ENCODE measurements at places on chromosomes 4 and X.

GRCh38 chr4:128379860-128380259, 92.2 kb upstream of the PGRMC2 start:
- DNase-seq = no peak

DNA sequence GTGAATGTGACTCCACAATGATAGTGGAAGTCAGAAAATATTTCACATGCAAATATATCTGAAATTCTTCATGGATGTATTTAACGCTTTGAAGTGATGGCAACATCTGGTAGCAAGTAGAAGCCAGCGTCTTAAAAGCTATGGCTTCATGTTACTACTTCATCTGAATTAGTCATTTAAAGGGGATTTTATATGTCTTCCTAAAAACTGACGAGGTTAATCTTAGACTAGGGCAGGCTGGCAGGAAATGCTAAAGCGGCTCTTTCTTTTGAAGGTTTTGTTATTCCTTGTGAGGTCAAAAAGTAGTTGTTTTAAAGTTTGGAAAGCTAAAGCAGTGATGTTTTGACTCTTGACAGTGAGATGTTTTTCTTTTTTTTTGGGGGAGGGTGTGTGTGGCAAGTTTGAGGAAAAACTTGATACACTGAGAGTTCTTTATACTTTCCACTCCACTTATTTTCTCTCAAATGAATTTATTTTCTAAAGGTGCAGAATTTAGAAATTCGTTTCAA, 22.6 kb downstream of the PLS3 start:
- no peak for DNase-seq

DNA sequence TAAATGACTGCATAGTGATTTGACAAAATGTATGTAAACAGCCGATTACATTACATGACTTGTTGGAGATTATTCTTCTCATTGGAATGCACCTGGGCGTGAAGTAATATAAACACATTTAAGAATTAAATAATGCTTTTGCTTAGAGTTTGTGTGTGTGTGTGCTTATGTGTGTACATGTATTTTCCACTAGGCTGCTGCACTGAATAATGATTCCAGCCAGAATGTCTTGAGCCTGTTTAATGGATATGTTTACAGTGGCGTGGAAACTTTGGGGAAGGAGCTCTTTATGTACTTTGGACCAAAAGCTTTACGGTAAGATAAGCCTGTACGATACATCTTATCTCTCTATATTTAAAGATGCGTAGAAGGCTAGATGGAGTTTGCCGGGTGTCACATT, 12.6 kb downstream of the NEIL3 start:
- no peak for DNase-seq

GRCh38 chr4:76504613-76505465, 69.8 kb downstream of the SHROOM3 start:
- no peak for DNase-seq

- DNase-seq = no peak
Measured at GRCh38 chr4:71189471-71189870, 149.3 kb upstream of the SLC4A4 start.

DNA sequence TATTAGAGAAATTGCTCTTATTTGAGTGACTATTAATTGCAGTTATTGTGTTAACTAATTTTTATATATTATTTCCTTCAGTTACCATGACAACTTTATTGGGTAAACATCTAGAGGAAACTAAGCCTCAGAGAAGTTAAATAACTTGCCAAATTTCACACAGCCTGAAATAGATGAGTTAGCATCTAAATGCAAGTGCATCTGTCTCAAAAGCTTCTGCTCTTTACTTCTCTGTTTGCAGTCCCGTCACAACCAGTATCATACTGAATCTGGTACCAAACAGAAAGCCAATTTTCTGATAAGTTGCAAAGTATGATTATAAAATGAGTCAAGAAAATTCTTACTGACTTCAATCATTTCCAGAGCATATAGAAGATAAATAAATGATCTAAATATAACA, 1544.9 kb upstream of the PCDH7 start:
- no peak for DNase-seq

GRCh38 chrX:12949927-12950656, 24.8 kb upstream of the TMSB4X start:
- DNase-seq = no peak

GRCh38 chrX:65017451-65017850, 41.2 kb upstream of the ZC4H2 start:
- no peak for DNase-seq
